Thymus (tissue), 14 donors: ENCODE measurements at places on chromosomes 12 and 14. TPM values are rescaled to one million over a fixed set of nuclear protein-coding genes. Genes with fewer than 3 reads are reported as not detected.

KRT3 gene
- total RNA-seq, result 0.14 TPM

DNA sequence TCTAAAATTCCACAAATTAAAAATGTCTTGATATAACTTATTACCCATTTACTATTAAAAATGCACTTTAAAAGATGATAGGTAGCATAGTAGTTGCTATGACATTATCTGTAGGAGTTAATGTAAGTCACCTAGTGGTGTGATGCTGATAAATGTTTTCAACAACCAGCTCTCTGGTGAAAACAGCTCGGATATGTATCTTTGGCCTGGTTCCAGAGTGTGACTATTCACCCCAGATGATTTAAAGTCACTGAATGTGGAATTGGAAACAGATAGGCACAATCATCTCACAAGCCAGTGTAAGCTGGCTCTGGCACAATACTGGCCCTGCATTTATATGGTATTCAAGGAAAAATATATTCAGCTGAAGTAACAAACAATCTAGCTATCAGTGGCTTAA lies 9.2 kb upstream of the CCDC196 start:
- H3K4me1 ChIP-seq, result no peaks in the 10 kb centered on the region
- DNase-seq, result no peak
- no peaks in the 10 kb centered on the region for H3K27me3 ChIP-seq
- H3K4me3 ChIP-seq, result no peak overlapping the region

- no peak overlapping the region for H3K27ac ChIP-seq
- H3K4me3 ChIP-seq, result no peak overlapping the region
- H3K36me3 ChIP-seq, result no peaks in the 10 kb centered on the region
- no peaks in the 10 kb centered on the region for H3K4me1 ChIP-seq
- no peak for DNase-seq
Measured at GRCh38 chr14:84181072-84181471, 1348.9 kb upstream of the FLRT2 start.

HOXC12 gene
- total RNA-seq, result 0.05 TPM

GRCh38 chr12:13211191-13211858 lies 14.8 kb downstream of the EMP1 start:
- H3K27me3 ChIP-seq, result no peaks in the 10 kb centered on the region
- peaks cover 7% of the 10 kb centered on the region for H3K4me1 ChIP-seq
- H3K4me3 ChIP-seq, result no peak overlapping the region
- no peak for DNase-seq
- no peak overlapping the region for H3K27ac ChIP-seq

DNA sequence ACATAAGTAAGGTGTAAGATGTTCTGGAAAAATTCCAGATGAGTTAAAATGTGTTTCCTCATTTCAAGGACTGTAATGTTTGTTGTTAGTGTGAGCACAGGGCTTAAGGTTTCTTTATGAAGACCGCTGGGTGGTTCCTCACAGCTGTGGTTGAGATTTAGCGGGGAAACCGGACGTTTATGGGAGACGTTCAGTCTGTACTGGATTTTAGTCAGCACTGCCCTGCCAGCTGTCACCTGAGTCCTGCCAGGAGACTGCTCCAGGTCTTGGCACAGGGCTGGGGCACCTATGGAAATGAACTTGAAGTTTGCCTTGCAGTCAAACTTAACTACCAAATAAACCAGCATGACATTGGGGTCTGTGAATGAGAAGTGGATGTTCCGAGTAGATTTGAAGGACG lies 555.2 kb downstream of the DIO2 start:
- no peak overlapping the region for H3K27ac ChIP-seq
- no peaks in the 10 kb centered on the region for H3K27me3 ChIP-seq
- no peaks in the 10 kb centered on the region for H3K4me1 ChIP-seq
- no peaks in the 10 kb centered on the region for H3K36me3 ChIP-seq
- no peak for DNase-seq

DNA sequence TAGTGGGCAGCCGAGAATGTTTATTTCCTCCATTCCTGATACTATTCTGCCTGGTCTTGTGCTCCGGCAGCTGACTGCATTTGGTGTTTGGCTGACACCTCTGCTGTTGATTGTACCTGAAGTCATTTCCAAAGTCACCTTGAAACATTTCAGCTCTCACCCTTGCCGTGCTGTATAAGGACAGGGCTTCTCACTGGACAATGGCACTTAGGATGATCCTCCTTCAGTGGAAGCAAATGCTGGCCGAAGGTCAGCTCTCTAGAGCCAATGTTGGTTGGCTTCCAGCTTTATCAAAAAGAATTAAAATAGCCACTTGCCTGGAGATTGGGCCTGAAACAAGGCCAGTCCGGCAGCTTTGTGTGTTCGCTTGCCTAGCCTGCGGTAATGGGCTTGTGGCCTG lies 44.0 kb downstream of the ACACB start:
- no peaks in the 10 kb centered on the region for H3K36me3 ChIP-seq
- no peak for DNase-seq
- H3K4me1 ChIP-seq, result no peaks in the 10 kb centered on the region
- H3K4me3 ChIP-seq, result no peak overlapping the region
- no peaks in the 10 kb centered on the region for H3K27me3 ChIP-seq
- H3K27ac ChIP-seq, result no peak overlapping the region

DNA sequence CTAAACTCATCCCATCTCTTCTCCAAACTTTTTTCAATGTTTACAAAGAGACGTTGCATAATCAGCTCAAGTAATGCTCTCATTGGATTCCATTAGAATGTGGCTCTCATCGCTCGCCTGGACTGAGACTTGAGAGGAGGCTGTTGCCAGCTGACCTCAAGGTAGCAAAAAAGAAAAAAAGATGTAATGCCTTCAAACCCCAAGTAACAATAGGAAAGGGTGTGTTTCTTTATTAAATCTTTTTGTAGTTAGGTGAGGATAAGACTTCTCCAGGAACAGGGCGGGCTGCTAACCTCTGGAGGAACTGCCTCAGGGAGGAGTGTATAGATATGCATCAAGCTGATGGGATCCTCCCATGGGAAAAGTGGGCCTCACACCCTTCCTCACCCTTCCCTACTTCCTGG lies 956 bp upstream of the PTHLH start:
- H3K27ac ChIP-seq, result no peak overlapping the region
- DNase-seq, result no peak
- peaks cover 26% of the 10 kb centered on the region for H3K4me1 ChIP-seq
- H3K36me3 ChIP-seq, result no peaks in the 10 kb centered on the region
- H3K4me3 ChIP-seq, result no peak overlapping the region
- H3K27me3 ChIP-seq, result peaks cover 67% of the 10 kb centered on the region

DNA sequence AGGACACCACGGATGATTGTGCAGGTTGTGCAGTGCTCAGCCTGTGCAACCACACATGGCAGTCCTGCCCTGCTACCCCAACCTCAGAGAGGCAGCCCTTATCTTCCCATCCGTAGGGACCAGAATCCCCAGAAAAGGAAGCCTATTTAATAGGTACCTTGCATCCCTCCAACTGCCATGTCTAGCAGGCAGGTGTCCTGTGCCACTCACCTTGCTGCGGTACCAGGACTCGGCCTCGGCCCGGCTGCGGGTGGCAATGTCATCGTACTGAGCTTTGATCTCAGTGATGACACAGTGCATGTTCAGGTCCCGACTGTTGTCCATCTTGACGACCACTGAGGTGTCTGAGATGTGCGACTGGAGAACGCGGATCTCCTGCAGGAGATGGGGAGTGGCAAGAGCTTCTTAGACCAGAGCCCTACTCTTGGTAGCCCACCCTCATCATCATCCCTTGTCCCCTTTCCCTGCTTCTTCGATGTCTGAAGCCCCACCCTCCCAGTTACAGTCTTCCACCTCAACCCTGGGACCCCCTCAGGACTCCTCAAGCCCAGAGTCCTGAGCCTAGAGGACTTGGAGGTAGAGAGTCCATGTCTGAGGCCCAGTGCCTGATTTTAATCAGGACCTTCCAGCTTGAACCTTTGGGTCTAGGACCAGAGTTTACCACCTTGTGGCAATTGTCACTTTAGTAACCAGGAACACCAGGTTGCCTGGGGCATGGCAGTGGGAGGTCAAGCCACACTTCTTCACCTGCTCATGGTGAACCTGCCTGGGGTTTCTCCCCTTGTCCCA lies 20.5 kb downstream of the KRT7 start:
- no peak overlapping the region for H3K4me3 ChIP-seq
- H3K27me3 ChIP-seq, result peaks cover 91% of the 10 kb centered on the region
- DNase-seq, result no peak
- H3K27ac ChIP-seq, result no peak overlapping the region
- H3K4me1 ChIP-seq, result peaks cover under 1% of the 10 kb centered on the region
- no peaks in the 10 kb centered on the region for H3K36me3 ChIP-seq

DNA sequence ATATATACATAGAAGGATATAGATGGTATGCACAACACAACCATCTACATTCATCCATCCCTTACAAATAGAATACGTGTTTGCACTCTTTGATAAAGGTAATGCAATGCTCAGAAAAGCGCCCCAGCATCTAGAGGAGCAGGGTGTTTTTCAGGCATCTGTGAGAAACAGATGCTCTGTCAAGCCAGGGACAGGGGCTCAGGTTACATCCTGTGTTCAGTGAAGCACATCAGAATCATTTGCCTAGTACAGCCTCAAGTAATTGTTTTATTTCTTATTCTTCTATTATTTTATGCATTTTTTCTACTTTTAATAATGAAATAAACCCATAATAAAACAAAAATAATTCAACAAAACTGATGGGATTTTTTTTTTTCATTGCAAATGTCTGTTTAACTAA lies 50.5 kb upstream of the HIF1A start:
- no peak overlapping the region for H3K27ac ChIP-seq
- H3K36me3 ChIP-seq, result no peaks in the 10 kb centered on the region
- H3K27me3 ChIP-seq, result no peaks in the 10 kb centered on the region
- H3K4me1 ChIP-seq, result no peaks in the 10 kb centered on the region

DNA sequence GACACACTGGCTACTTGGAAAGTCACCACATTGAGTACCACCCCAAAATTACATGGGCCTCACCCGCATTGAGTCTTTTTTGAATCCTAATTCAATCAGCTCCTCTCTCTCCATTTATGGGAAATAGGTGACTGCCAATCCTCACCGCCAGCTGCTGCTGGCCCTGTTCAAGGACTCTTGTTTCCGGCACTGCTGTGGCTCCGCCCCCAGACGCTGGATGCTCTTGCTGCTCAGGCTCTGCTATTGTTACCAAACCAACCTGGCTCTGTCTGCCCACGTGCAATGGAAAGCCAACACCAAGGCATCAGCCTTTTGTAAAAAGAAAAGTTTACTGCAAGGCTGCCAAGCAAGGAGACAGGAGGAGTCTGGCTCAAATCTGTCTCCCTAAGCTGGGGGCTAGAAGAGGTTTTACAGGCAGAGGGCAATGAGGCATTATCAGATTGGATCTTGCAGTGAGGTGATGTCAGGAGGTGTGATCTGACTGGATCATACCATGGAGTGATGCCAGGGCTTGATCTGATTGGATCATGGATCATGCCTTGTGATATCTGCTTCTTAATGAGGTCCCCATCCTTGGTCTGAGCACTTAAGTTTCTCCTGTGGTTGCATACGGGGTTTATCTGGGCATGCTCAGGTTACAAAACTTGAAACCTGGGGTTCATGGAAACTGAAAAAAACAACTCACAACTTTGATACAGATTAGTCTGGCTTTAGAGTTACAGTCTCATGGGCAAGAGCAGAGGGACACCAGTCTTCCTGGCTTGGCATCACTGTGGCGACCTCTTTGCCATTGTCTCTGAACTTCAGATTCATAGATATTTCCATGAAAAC lies 117.1 kb upstream of the SLC35F4 start:
- no peak for DNase-seq
- H3K36me3 ChIP-seq, result no peaks in the 10 kb centered on the region
- no peaks in the 10 kb centered on the region for H3K4me1 ChIP-seq
- no peak overlapping the region for H3K27ac ChIP-seq

GRCh38 chr14:32078858-32079216 lies 1.7 kb downstream of the ARHGAP5 start:
- no peaks in the 10 kb centered on the region for H3K36me3 ChIP-seq
- H3K4me3 ChIP-seq, result peak overlapping the region; percentile 3
- H3K27me3 ChIP-seq, result peaks cover 8% of the 10 kb centered on the region
- DNase-seq, result no peak

GRCh38 chr14:93163564-93163963 lies 21.1 kb downstream of the MOAP1 start:
- H3K4me1 ChIP-seq, result no peaks in the 10 kb centered on the region
- H3K27me3 ChIP-seq, result no peaks in the 10 kb centered on the region
- H3K4me3 ChIP-seq, result no peak overlapping the region
- H3K36me3 ChIP-seq, result no peaks in the 10 kb centered on the region
- no peak overlapping the region for H3K27ac ChIP-seq
- DNase-seq, result no peak

TIMELESS gene
- 15.8 TPM for total RNA-seq

- H3K27ac ChIP-seq, result no peak overlapping the region
- no peaks in the 10 kb centered on the region for H3K4me1 ChIP-seq
- H3K4me3 ChIP-seq, result no peak overlapping the region
- no peaks in the 10 kb centered on the region for H3K27me3 ChIP-seq
- no peaks in the 10 kb centered on the region for H3K36me3 ChIP-seq
- DNase-seq, result no peak
Measured at GRCh38 chr12:94690198-94690771, 39.9 kb upstream of the TMCC3 start.

DNA sequence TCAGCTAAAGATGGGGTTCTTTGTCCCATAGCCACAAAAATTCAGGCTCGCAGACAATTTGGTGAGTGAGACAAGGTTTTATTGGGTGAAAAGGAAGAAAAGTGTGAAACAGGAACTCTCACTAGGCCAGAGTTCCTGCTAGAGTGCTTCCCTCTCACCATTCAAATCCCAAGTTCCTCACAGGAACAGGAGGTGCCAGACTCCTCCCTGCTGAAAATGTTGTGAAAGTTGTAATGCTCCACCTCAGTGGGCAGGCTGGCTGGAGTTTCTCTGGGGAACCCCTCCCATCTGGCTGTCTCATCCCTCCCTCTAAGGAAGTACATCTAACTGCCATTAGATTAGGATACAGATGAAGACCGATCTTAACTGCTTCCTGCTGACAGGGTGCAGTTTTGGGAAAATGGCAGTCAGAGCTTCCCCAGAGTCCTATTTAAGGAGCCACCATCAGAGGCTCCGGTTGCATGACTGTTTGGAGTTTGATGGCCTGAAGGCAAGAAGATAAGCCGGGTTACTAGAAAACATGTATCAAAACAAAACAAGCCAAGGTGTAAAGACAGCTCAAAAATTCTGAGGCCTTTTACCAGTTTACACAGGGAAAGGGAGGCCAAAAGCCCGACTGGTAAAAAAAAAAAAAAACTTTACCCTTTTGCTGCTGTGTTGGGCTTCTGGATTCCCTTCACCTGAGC lies 127.6 kb downstream of the FSCB start:
- no peaks in the 10 kb centered on the region for H3K4me1 ChIP-seq
- H3K36me3 ChIP-seq, result no peaks in the 10 kb centered on the region
- H3K4me3 ChIP-seq, result no peak overlapping the region
- H3K27ac ChIP-seq, result no peak overlapping the region
- H3K27me3 ChIP-seq, result no peaks in the 10 kb centered on the region

DNA sequence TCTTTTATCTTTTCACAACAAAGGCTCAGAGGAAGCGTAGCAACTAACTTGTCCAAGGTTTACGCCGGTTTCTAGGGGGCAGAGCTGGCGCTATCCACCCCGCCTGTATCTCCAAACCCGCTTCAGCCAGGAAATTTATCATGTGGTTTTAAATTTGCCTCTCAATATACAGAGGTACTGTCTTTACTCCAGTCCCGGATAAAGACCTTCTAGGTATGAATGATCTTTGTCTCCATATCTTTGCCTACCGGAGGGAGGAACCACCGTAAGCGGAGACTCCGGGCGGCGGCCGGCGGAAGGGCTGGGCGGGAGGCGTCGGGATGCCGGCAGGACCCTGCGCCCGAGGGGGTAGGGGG lies 693 bp upstream of the RIMKLB start:
- H3K27ac ChIP-seq, result peak overlapping the region; percentile 89
- no peaks in the 10 kb centered on the region for H3K27me3 ChIP-seq
- H3K4me3 ChIP-seq, result peak overlapping the region; percentile 94
- H3K36me3 ChIP-seq, result peaks cover 3% of the 10 kb centered on the region
- no peak for DNase-seq
